ENCODE measurements at places on chromosomes 2 and 18.

DNA sequence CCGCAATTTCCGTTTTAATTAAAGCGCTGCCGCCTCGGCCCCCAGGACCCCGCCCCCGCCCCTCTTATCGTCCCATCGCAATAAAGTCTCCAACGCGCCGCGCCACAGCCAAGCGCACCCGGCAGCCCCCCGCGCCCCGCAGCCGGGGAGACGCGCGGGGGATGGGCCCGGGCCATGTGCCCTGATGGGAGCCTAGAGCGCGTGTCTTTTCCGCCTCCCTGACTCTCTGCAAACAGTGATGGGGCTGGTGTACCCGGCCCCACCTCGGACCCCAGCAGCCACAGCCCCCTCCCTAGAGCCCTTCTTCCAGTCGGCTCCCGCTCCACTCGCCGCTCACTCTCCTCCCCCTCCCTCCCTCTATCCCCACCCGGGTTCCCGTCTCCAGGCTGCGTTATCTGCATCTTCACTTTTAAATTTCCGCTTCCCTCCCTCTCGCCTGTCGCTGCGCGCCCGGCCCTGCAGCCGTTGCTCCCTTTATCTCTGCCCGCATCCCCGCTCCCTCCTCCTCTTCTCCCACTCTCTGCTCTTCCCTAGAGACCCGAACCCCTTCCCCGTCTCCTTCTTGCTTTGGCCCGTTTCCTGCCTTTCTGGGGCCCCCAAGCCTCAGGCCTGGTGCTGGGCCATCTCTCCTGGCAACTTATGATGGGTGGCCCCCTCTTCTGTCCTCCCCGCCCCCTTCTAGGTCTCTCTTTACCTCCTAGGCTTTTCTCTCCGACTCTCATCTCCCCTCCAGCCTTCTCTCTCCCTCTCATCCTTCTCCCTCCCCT is 524 bp upstream of the FEV start:
- no peak for DNase-seq

DNA sequence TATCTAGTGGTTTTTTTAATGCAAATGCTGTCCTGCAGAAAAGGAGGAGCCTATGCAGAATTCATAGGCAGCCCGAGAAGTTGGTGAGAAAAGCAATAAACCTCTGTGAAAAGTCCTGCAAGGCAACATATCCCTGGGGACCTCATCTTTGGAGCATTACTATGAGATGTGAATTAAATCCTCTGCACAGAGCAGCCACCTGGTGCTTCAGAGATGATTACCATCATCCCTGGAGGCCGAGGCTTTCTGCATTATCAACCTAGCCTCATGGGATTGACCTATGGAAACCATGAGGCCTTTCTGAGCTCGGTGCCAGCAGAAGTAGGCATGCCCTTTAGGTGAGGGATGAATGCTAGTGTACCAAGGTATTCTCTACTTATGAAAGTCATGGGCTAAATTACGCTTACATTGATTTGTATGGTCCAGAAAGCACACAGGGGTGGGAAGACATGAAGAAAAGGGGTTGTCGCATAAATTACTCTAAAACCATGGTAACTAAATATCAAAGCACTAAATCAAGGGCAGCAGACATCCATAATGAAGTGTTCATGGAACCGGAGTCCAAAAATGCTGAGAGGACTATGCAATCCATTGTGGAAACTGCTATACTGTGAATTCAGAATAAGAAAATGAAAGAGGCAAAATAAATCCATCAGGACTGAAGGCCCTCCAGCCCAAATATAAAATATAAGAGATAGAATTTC is 623.5 kb upstream of the DDX18 start:
- no peak for DNase-seq

DNA sequence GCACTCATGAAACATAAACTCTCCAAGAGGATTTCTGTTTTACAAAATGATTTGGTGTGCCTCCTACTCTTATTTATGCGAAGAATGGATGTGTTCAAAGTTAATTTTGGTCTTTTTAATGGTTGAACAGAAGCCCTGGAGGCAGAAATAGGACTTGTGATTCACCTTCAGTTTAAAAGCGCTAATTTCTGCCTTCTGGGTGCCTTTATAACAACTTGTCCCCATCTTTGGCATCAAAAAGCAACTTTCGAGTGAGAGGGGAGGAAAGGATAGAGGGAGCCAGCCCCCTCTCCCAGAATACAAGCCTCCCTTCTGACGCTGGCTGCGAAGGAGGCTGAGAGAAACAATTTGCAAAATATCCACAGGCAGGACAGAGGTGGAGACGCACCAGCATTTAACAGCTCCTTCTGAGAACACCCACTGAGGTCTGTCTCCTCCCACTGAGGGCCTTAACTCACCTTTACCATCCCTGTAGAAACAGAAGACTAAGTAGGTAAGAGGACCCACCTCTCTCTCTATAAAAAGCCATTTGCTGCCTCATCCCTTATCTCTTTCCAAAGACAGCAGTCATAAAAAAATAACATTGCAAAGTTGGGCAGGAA is 24.3 kb upstream of the BCL11A start:
- no peak for DNase-seq

DNA sequence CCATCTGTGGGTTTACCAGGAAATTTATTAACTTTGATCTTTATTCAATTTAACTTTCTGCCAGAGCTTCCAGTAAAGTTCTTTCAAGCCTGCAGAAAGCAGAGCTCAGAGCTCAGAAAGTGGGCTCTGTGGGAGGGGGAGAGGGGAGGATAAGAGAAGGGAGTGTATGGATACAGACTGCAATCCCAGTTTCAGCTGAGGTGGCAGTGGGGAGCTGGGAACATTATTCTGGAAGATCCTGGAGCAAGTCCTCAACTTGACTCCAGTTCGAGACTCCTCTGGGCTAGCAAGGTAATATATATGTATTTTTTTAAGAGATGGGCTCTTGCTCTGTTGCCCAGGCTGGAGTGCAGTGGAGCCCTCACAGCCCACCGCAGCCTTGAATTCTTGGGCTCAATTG is 108.9 kb upstream of the NABP1 start:
- DNase-seq = no peak

DNA sequence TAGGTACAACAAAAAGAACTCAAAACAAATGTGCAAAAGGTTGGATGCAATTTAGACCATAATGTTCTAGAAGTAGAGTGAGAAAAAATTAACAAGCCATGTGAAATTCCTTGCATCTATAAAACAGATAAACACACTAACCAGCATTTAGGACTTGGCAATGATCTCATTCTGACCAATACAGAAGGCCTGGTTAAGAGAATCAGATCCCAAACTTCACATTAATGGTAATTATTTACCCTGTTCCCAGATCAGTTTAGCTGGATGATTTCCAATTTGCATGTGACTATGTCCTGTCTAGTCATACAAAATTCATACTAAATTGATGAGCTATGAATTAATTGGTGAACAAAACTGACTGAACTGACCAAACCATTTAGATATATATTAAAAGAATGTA is 98.4 kb upstream of the FIGN start:
- no peak for DNase-seq

GRCh38 chr2:151861174-151861573 is 33.0 kb upstream of the ARL5A start:
- no peak for DNase-seq

- DNase-seq = no peak
Observed at GRCh38 chr2:192783643-192784042, 588.9 kb upstream of the TMEFF2 start.

GRCh38 chr2:69567157-69567908 is 76.2 kb downstream of the AAK1 start:
- peak; percentile 81 for DNase-seq

DNA sequence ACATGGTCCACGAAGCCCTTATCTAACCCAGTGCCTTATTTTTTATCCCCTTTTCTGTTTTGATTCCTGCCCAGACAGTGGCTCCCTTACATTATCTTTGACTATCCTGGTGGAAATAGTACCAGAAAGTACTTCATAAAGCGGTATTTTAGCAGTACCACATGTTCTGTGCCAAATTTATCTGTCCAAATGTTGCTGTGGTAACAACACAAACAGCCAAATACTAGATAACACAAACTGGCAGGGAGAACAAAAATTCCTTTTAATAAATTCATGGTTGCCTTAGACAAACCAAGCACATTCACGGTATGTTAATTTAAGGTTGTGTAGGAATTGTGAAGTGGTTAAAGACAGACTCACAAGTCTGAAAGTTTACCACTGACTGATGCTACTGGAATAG is 187.9 kb upstream of the LHCGR start:
- DNase-seq = no peak

DNA sequence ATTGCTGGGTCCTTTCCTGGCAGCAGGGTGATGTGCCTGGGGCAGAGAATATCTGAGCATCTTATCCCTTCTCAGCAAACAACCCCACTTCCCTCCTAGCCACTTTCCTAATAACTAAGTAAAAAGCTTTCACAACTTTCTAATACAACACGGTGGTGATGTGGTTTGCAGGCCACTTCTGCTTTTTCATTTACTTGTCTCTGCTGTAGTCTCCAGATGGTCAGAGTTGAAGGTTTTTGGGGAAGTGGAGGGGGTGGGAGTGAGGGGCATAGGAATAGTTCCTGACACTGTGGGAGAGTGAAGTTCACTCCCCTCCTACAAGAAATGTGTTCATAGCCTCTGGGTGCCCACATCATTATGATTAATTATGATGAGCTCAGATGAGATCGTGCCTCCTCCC is 11.6 kb downstream of the OXER1 start:
- DNase-seq = no peak

DNA sequence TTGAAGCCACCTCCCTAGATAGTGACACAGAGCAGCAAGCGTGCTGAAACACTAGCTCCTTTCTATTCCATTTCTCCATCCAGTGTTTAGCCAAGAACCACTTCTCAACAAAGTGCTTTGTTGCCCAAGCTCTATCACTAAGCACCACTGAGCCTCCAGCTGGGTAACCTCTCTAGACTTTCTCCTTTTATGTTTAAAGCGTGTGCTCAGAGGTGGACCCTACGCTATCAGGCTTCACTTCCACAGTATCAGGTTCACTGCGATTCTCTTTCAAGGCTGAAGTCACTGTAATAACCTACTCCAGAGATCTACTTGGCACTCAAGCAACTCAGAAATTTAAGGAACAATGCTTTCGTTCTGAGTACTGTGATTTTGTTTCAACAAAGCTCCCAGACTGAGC is 197.9 kb downstream of the LNPK start:
- no peak for DNase-seq

DNA sequence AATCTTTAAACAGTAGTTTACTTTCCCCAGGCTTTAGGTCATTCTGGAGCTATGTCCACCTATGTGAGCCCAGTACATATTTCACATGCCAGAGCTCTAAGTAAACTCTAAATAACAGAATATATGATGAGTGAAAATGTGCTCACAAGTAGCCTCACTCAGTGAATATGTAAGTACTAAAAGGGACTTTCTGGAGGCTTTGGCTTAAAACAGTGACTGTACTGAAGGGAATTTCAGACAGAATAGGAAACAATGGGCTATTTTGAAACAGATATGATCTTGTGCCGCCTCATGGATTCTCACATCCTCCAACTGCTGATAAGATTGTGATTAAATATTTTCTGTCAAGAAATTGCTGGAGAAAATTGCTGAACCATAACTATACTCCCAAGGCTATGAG is 747.9 kb downstream of the SOCS6 start:
- DNase-seq = no peak

GRCh38 chr2:160432633-160433032 is 61.0 kb downstream of the RBMS1 start:
- peak; percentile 89 for DNase-seq

DNA sequence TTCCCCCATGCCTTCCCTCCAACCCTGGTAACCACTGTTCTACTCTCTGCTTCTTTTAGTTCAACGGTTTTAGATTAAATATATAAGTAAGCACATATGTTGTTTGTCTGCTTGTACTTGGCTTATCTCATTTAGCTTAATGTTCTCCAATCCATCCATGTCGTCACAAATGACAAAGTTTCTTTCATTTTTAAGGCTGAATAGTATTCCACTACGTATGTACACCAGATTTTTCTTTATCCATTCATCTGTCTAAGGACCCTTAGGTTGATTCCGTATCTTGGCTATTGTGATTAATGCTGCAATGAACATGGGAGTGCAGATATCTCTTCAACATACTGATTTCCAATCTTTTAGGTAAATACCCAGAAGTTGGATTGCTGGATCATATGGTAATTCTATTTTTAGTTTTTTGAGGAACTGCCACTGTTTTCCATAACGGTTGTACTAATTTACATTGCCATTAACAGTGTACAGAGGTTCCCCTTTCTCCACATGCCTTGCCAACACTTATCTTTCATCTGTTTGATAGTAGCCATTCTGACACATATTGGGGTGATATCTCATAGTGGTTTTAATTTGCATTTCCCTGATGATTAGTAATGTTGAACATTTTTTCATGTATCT is 8.1 kb downstream of the ASB3 start:
- no peak for DNase-seq

All from HCEC 1CT (cell line).